ENCODE measurements at places on chromosomes 4 and X. TPM values are rescaled to one million over a fixed set of nuclear protein-coding genes. Genes with fewer than 3 reads are reported as not detected.

DNA sequence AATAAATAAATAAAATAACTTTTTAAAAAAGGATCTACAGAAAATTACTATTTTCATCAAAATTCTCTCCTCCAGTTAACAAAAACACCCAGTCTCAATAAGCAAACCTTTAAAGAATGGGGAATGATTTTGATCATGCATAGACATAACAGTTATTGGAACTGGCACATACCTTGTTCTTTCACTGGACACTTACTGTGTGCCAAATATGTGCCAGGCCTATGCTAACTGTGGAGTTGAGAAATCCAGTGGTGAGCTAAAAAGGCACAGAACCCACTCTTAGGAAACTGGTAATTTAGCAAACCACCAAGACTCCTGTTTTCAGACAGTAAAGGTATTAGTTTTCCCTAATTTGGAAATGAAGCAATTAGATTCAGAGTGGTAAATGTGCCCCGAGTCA is 39.1 kb downstream of the CLOCK start:
- no peak for DNase-seq

GRCh38 chr4:138088449-138089208 is 153.5 kb downstream of the SLC7A11 start:
- no peak for DNase-seq

MAGEE2 gene
- 0.35 TPM for polyA plus RNA-seq

DGKK gene
- not detected for polyA plus RNA-seq

IRS4 gene
- not detected for polyA plus RNA-seq

GRCh38 chr4:139988863-139989765 is 164.9 kb downstream of the MAML3 start:
- no peak for DNase-seq

DNA sequence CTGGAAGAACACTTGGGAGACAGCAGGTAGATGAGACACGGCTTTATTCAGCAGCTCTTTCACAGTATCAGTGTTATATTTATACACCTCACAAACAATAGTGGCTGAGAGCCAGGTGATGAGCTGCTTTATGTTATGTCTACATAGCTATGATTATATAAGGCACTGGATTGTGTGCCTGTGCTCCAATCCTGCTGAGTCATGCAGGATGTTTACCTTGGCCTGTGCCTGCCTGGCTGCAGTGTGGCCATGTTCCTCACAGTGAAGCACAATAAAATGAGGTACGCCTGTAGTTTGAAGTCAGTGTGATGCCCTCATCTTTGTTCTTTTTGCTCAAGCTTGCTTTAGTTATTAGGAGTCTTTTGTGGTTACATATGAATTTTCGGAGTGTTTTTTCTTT is 31.3 kb downstream of the CXCL13 start:
- no peak for DNase-seq

DNA sequence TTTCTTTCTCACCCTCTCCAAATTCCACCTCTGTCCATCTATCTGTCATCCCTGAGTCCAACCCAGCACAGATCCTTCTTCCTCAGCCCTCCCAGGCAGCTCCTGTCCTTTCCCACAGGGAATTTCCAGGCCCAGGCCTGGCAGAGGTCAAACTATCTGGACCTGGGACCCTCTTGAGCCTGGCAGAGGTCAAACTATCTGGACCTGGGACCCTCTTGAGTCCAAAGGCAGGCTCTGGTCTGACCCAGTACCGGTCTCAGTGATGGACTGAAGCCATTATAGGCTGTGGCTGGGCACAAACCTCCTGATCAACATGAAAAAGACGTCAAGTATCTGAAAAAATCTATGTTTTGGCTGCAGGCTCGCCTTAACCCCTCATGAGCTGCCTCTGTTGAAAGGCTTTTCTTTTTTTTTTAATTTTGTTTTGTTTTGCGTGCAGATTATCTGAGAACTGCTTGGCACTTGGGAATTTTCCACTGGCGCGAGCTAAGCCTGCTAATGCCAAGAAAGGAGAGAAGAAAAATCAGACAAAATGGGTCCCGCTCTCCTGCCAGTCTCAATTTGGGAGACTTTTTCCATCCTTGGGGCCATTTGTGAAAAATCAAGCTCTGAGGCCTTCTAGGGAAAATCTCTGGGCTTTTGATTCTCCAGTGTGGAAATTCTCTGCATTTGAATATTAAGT is 31.2 kb downstream of the MSX1 start:
- DNase-seq: no peak

DMP1 gene
- 0.05 TPM for polyA plus RNA-seq

GRCh38 chr4:71251261-71251660 is 87.6 kb upstream of the SLC4A4 start:
- DNase-seq: no peak

DNA sequence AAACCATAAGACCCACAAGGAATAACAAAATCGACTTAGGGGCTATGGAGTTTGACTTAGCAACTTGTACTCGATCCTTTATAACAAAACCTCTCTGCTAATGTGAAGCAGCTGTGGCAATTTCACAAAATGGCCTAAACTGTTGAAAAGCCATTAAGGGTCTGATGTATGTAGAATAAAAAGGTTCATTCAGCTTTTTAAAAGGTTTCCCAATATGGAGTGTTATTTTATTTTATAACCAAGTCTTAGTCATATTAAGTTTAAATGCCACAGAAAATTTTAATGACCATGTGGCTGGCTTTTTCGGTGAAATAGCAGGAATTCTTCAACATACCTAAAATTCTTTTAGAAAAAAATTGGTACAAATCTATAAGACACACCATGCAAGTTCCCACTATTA is 291.8 kb upstream of the HAND2 start:
- DNase-seq: no peak

DNA sequence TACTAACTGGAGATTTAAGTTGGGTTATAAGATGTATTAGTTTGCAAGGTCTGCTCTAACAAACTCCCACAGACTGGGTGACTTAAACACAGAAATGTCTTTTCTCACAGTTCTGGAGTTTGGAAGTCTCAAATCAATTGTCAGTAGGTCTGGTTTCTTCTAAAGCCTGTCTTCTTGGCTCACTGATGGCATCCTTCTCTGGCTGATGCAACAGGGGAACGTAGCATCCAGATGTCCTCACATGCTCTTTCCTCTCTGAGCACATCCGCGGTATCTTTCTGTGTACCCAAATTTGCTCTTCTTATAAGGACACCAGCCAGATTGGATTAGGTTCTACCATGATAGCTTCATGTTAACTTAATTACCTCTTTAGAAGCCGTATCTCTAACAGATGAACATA is 63.2 kb upstream of the BMP3 start:
- no peak for DNase-seq

DNA sequence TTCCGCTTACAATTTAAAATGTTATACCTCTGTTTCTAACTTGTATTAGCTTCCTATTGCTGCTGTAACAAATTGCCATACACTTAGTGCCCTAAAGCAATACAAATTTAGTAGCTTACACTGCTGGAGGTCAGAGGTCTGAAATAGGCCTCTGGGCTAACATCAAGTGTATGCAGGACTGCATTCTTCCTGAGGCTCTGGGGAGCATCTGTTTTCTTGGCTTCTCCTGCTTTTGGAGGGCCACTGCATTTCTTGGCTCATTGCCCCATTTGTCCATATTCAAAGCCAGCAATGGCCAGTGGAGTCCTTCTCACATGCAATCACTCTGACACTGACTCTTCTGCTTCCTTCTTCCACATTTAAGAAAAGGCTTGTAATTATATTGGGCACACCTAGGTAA is 639.8 kb upstream of the INTU start:
- DNase-seq: no peak

DNA sequence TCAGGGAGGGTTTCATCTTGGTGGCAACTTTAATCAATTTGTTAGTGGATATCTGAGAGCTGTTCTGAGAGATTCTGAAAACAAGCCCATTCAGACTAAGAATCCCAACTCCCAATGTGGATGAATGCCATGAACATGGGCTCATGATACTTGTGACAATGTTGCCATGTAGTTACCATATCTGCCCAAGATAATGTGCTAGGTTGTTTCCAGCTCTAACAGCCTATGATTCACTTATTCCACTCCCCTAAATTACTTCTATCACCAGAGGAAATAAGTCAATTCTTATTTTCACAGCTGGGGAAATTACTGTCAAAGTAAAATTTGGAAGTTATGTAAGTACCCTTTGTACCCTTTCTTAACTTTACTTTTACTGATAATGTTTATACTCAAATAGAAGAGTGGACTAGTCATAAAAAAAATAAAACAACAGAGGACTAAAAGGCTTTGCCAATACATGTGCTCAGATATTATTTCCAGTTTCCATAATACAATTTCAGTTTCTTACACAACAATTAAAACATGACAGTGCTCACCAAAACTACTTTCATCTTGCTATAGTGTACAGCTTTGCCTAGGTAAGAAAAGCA is 1101.7 kb upstream of the INTU start:
- no peak for DNase-seq

DNA sequence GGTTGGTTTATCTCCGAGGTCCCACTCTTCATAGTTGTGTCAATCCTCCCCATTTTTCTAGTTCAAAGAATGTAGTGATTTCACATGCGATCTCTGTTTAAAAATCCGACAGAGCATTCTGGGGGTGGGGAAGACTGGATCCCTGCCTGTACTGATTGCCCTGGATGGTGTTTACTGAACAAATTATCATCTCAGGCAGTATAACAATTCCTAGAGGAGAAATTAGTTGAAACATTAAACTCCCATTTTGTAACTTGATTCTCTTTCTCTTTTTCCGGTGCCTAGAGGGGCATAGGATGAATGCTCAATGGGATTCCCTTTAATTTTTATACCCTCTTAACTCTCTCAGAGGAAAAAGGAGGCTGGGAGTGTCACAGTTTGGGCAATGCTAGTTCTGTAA is 10.0 kb upstream of the CWH43 start:
- no peak for DNase-seq

RNF150 gene
- 36.4 TPM for polyA plus RNA-seq

FREM3 gene
- 0.15 TPM for polyA plus RNA-seq

UGT2B11 gene
- polyA plus RNA-seq: not detected

DNA sequence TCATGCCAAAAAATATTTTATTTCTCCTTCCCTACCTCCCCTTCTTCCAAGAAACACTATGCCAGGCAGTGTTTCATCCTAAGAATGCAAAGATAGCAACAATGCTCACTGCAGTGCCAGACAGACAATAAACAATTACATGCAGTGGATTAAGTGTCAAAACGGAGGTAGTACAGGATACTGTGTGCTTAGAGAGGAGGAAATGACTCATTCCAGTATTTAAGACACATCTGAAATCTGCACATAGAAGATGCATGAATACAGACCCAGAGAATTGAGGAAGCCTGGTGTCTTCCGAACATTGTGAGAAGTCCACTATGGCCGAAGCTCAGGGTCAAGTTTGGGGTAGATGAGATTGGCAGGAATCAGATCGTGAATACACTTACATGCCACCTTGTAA is 326.4 kb downstream of the PPP3CA start:
- DNase-seq: no peak

DNA sequence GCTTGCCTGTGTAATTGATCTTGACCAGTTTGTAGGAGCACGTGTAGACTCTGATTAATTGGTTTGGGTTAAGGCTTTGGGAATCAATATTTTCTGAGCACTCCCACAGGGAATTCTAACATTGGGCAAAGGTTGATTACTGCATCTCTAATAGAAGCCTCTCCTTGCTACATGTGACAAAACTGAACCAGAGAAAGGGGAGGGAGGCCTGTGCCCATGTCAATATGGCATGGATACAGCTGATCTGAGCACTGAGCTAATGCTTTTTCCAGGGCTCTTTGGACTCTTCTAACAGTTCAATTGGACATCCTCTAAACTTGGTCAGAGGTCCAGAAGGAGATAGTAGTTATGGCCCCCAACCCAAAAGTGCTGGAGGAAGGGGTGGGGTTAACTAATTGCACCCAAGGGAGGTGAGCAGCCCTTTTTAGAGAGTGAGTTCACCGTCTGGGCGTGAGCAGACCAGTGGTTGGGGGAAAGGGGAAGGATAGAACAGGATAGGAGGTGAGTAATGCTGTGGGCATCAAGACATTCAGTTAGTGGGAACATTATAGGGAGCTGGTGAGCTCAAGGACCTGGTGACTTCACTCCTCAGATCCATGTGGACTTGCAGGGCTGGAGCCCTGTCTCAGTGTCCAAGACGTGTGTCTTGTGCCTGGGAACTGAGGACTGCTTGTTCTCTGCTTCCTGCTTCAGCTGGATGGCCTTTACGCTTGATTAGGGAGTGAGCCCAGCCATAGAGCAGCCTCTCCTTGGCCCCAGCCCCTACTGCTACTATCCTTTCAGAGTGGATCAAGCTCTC is 22.8 kb downstream of the MSN start:
- DNase-seq: no peak

DNA sequence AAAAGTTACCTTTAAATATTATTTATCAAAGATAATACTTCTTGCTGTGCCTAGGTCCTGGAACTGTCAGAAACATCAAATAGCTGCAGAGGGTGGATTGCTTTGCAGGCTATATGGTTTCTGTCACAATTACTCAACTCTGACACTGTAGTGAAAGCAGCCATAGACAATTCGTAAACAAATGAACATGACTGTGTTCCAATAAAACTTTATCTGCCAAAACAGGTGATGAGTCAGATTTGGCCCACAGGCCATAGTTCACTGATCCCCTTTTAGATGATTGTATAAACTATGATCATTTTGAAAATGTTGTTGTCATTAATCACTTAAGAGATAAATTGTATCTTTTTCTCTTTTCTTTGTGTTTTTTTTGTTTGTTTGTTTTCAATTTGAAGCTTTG is 8.4 kb upstream of the MEPE start:
- DNase-seq: no peak

DNA sequence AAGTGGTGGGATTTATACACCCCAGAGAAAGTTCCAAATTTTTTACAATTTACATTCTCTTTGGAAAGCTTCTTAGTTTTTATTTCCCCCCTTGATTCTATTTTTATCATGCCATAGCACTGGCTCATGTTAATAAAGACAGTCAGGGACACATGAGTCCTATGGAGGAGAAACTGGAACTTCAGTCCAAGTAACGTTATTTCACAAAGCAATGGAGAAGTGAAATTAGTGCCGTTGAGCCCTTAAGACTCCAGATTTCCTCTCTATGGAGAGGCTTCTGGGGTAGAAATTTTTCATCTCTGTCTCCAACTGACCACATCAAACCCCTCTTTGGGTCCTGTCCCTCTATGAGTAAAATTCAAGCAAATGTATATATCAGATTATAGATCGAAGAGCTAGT is 12.8 kb upstream of the TASL start:
- no peak for DNase-seq

GRCh38 chr4:97496298-97496873 is 646.9 kb downstream of the STPG2 start:
- DNase-seq: no peak

- DNase-seq: no peak
Observed at GRCh38 chr4:167717495-167717894, 374.8 kb upstream of the ANXA10 start.

DNA sequence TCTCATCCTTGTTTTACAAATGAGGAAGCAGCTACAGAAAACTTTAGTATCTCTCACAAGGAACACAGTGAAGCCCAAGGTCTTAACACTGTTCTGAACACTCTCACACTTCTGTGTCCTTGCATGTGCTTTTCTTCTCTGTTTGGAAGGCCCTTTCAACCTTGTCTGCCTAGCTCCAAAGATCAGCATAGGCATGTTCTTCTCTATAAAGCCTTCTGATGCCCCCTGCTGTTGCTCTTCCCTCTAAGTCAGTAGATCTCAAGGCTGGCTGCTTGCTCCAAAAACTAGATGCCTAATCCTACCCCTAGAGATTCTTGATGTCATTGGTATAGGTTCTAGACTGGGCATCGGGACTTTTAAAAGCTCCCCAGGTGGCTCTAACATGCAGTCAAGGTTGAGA is 5.9 kb downstream of the APOO start:
- peak; percentile 46 for DNase-seq

- DNase-seq: no peak
Observed at GRCh38 chr4:152679414-152680281, at the start of gene TMEM154. TMEM154 (minus strand) TSS chr4:152679997; CDS start chr4:152679933, 64 bp downstream.
